ENCODE measurements at places on chromosomes 12 and 14.

GRCh38 chr14:89123215-89123614 is 293.8 kb downstream of the FOXN3 start:
- DNase-seq: no peak

DNA sequence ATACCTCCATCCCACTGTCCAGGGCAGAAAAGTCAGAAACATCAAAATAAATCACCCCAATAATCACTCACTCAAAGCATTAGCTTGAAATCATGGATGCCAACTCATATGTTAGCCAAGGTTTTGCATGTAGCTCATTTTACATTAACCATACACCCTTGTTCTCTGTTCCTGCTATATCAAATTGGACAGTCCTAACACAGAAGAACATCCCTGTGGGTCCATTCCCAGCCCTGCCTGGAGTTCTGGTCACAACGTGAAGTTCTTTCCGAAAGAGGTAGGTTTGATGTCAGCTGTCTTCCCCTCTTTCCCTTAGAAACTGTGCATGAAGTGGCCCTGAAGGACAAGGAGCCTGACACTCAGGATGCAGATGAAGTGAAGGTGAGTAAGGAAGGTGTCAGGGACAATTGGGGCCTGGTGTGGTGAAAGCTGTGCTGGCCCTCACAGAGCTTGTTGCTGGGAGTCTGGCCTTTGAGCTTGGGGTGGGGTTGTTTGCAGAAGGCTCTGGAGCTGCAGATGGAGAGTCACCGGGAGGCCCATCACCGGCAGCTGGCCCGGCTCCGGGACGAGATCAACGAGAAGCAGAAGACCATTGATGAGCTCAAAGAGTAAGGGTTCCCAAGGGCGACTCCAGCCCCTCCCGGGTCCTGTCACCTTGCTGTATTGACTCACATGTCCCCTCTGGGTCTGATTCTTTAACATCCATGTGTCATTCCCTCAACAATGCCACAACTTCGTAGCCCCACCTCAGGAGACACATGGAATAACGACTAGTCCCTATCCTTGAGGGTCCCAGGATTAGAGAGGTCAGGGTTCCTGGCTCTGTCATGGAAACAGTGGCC is 15.0 kb upstream of the PIP4K2C start:
- no peak for DNase-seq

GRCh38 chr12:72547573-72547972 is 275.4 kb downstream of the TRHDE start:
- DNase-seq: peak; percentile 61

- DNase-seq: peak; percentile 55
Observed at GRCh38 chr12:26845057-26845666, 12.2 kb upstream of the ITPR2 start.

All from choroid plexus epithelial cell (primary cell).